ENCODE measurements at places on chromosomes 4 and X.

GRCh38 chr4:15042529-15043167, 40.4 kb downstream of the CPEB2 start:
- no peak for DNase-seq

DNA sequence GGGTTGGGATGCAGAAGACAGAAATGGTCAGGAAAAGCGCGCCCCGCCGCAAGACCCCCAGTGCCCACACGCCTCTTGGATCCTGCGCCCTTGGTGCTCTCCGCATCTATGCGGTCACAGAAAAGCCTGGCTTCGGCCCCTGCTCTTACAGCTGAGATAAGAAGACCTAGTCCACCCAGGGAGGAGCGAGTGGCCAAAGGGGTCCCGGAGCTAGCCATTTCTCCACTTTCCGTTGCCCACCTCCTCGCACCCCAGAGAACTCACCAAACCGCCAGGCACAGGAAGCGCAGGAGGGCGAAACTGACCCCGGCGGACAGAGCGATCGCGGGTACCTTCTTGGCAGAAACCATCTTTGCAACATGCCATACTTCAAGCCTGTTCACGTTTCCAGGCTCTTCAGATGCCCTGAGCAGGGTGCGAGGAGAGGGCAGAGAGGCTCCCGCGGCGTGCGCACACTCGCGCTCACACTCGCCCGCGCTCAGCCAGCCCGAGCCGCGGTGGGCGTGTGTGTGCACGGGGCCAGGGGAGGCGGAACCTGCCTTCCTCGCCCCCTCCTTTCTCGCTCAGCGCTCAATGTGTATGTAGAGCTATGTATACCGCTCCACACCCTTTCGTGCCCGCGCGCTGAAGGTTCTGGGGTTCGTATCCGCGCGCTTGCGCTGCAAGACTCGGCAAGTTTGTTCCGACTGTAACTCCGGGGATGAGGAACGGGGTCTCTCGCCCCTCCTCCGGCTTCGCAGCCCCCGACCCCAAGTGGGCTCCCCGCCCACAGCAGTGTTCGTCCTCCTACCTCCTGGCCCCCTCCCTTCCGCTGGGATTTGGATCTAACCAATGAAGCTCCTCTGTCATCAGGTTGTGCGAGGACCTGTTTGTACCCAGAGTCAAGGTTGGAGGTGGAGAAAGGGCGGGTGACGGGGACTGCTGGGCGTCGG, at the start of gene GABRA4:
GABRA4 (minus strand) TSS at position 507 of the 932 bp plus-strand sequence; CDS start at position 350, 157 bp downstream.
- no peak for DNase-seq

GRCh38 chr4:152971053-152971452, 34.9 kb downstream of the FHDC1 start:
- no peak for DNase-seq

GRCh38 chr4:101103381-101104142, 243.8 kb downstream of the PPP3CA start:
- no peak for DNase-seq

- no peak for DNase-seq
These were observed 104.1 kb downstream of the PHF8 start for GRCh38 chrX:53940180-53940579.

GRCh38 chrX:9003041-9003440, 30.9 kb downstream of the FAM9B start:
- DNase-seq = no peak

DNA sequence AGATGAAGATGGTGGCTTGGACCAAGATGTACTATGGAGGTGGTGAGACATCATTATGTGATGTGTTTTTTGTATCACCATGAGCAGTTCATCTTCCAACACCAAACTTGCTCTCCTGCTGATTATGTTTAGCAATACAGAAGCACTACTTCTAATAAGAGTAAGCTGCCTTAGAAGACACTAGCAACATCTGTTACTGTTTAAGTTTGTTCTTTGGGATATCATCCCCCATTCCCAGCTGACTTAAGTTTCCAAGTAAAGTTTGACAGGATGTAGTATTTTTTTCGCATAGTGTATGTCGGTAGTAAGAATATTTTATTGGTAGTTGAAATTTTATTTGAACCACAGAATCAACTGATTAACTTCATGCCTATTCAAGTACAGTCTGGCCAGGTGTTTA, 123.5 kb upstream of the BMPR1B start:
- no peak for DNase-seq

- DNase-seq = no peak
These were observed 118.8 kb downstream of the PDLIM5 start for GRCh38 chr4:94570558-94570957.

- DNase-seq = no peak
These were observed 85.0 kb upstream of the SORBS2 start for GRCh38 chr4:185896817-185897488.

- DNase-seq = no peak
These were observed 233.2 kb downstream of the ARHGAP10 start for GRCh38 chr4:147965056-147965455.

GRCh38 chrX:30141966-30142365, 73.4 kb upstream of the MAGEB2 start:
- no peak for DNase-seq

DNA sequence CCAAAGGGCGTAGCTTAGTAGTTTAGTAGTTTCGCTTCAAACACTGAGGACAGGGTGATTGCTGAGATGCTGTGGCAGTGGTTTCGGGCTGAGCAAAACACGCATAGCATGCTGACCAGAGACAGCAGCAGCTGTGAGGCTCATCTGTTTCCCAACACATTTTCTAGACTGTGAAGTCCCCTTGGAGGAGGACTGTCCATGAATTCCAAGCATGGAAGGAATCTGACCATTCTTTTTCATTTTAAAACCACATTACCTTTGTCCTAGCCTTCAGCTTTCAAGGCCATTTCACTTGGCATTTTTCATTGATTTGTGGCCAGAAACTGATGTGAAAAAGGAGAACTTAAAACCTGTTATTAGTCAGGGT, 240.9 kb downstream of the PALLD start:
- no peak for DNase-seq

GRCh38 chr4:90057091-90057490, 70.1 kb upstream of the CCSER1 start:
- no peak for DNase-seq

- no peak for DNase-seq
These were observed 123.6 kb downstream of the PDHA2 start for GRCh38 chr4:95963456-95963855.

DNA sequence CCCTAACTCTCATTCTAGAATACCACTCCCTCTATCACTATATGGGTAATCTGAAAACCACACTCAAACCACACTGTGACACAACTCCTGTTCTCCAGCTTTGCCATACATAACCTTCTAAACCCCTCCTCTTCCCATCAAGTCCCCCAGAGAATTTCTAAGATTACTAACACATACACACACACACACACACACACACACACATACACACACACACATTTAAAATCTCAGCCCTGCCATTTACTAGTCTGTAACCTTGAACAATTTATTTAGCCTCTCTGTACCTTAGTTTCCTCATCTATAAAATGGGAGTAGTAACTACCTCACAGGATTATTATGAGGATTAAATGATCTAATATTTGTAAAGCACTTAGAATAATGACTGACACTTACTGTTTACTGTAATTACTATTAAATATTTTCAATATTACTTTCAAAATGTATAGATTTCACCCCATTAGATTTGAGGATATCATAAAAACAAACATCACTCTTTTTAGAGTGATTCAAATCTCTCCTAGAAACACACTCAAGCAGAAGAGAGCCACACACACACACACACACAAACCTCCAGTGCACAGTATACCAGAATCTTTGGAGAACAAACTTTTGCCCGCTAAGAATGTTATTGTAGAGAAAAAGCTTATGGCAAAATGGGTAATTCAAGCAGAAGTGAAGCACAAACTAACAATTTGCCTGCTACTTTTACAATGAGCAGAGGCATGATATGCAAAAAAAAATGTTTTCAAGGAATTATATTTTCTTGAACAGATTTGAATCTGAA, 3.8 kb downstream of the ANKRD50 start:
- DNase-seq = no peak

- no peak for DNase-seq
These were observed 7.2 kb downstream of the SCRG1 start for GRCh38 chr4:173391701-173392100.

GRCh38 chr4:24896977-24897376, 15.9 kb downstream of the CCDC149 start:
- no peak for DNase-seq

DNA sequence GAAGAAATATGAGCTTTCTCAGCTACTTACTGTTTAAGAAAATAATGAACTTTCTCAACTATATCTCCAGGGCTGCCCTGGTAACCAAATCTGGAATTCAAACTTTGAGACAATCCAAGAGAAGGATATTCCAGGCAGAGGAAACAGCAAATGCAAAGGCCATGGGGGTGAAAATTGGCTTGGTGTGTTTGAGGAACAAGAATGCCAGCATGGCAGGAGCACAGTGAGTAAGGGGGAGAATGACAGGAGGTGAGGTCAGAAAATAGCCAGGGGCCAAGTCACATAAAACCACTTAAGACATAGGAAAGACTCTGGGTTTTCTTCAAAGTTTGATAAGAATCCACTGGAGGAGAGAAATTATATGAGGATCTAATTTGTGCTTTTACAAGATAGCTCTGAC, 27.2 kb upstream of the BTC start:
- DNase-seq = no peak

DNA sequence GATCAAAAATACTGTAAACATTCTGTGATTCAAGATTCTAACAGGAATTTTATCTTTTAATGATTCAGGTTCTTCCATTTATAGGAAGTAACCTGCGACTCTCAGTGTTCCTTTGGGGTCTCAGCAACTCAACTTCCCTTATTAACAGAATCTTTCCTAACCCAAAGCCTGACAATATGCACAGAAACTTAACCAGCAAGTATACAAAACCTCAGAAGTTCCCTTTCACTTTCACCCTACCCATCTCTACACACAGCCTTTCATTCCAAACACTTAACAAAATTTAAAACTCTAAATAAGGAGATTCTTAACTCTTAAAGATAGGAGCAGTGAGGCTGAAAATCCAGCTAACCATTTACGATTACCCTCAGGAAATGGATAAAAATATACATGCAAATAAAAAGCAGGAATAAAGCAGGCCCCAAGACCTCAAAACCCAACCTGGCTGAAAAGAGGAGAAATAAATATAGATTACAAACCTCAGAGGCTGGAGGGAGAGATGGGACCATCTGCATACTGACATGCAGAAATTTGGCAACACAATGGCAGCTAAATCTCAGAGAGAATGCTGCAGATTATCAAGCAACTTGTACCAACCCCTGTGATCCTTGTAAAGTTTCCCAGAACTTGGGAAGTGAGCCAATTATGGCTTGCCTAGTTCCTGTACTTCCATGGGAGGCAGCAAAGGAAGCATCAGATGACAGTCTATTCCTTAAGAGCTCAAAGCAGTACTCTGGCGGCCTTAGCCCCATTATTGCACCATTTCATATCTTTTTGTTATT, 101.0 kb downstream of the ATP11C start:
- DNase-seq = no peak

DNA sequence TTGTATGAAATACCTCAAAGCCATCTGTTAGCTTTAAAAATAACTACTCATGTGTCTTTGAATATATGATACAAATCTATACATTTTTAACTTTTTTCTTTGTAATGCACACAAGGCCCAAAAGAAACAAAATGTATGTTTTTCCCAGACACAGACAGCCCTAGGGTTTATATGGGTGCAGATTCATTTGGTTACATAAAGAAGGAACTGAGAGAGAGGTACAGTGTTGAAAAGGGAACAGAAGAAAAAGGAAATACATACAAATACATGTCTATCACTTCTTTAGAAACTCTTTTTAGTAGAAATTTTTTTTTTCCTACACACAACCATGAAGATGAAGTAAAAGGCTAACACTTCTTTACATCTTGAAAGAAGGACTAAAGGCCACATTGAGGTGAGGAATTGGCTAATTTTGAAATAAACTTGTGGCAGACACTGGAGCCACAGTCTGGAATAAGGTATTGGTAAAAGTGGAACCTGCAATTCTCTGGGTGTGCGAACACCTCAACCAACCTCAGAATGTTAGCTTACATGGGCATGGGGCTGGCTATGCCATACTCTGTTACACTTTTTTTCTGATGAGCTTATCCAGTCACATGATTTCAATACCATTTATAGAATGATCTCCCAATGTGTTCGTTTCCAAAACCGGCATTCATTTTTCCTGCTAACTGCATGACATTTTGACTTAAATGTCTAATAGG, 67.9 kb downstream of the FAM47C start:
- no peak for DNase-seq

GRCh38 chr4:123406872-123407271, 10.3 kb downstream of the SPRY1 start:
- no peak for DNase-seq

- no peak for DNase-seq
These were observed 7.6 kb downstream of the G6PD start for GRCh38 chrX:154539077-154539476.

- no peak for DNase-seq
These were observed 105.7 kb downstream of the FRAS1 start for GRCh38 chr4:78162821-78163220.

DNA sequence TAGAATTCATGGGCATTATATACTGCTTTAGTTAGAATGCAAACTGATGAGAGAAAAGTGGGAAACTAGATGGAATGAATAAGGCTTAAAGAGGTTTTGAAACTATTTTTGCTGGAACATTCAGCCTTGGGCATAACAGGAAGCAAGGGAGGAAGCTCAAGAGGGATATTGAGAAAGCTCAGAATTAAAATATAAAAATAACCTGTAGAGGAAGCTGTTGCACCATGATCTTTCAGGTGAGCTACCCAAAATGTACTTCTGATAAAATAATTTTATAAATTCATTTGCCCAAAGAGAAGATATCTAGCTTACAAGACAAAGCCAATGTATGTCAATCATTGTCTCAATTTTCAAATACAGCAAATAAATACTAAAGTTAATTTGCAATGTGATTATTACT, 11.3 kb downstream of the GC start:
- no peak for DNase-seq

GRCh38 chr4:145183023-145183422, 2.6 kb upstream of the OTUD4 start:
- no peak for DNase-seq

- no peak for DNase-seq
These were observed 26.0 kb downstream of the FHDC1 start for GRCh38 chr4:152962150-152962549.

GRCh38 chrX:40539214-40540142, 41.3 kb upstream of the ATP6AP2 start:
- DNase-seq = no peak

DNA sequence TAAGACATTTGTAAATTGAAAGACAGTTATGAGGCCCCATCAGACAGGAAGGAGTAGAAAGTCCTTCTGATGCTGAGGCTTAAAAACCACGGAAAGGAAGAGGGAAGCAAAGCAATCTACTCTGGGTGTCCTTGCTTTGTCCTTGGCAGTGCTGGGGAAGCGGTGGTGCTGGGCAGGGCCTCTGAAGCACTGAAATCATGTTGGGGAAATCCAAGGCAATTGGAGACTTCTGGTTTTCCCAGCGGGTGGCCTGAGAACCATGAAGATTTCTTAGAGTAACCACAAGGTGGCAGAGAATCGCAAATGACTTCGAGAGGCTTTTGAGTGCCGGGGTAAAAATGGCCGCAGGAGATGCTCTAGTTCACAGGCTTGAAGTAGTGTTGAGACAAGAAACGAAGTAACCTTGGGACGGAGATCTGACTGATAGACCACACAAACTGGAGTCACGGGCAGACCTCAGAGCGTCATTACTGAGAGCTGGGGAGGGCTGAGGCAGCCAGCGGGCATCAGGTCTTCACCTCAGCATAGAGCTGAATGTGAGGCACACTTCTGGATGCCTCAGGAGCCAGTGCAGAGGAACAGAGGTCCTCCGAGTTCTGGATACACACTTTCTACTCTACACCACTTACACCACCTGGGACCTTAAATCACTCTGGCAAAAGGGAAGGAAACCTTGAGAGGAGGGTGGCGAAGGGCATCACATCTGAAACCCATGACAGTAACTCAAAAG, 130.7 kb upstream of the GPRIN3 start:
- DNase-seq = no peak

GRCh38 chr4:16641971-16642370, 256.5 kb downstream of the LDB2 start:
- DNase-seq = no peak
